Stimulated activated naive B cell treated with anti-CD40 and anti-IgM and Interleukin-4, amounts not matched to agents 10 μg/mL and 1 μg/mL and 100 μg/mL, for 72 hours (primary cell): ENCODE measurements at places on chromosomes 5 and 9.

DNA sequence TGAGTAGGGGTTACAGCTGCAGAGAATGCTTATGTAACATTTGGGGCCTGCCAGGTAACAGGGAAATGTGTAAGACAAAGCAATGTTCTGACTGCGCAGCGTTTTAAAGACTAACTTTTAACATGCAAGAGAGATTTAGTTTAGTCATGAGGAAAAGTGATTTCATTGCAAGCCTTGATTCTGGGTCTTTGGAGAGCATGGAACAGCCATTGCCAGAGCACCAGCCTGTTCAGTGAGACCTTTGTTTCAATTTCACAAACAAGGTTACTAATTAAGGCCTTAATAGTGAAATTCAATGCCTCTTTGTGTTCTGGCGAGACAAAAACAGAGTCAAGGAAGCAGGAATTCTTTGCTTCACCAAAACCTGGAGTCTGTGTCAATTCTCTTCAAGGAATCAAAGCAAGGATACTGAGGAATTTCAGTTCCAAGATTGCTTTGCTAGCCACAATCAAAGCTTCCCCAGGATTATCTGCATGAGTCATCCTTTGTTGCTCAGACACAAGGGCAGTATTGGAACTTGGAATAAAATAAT is 14.4 kb downstream of the CKMT2 start:
- no peak overlapping the region for H3K4me3 ChIP-seq
- no peaks in the 10 kb centered on the region for H3K27me3 ChIP-seq
- no peak for DNase-seq
- no peak overlapping the region for H3K27ac ChIP-seq
- peaks cover 6% of the 10 kb centered on the region for H3K4me1 ChIP-seq

DNA sequence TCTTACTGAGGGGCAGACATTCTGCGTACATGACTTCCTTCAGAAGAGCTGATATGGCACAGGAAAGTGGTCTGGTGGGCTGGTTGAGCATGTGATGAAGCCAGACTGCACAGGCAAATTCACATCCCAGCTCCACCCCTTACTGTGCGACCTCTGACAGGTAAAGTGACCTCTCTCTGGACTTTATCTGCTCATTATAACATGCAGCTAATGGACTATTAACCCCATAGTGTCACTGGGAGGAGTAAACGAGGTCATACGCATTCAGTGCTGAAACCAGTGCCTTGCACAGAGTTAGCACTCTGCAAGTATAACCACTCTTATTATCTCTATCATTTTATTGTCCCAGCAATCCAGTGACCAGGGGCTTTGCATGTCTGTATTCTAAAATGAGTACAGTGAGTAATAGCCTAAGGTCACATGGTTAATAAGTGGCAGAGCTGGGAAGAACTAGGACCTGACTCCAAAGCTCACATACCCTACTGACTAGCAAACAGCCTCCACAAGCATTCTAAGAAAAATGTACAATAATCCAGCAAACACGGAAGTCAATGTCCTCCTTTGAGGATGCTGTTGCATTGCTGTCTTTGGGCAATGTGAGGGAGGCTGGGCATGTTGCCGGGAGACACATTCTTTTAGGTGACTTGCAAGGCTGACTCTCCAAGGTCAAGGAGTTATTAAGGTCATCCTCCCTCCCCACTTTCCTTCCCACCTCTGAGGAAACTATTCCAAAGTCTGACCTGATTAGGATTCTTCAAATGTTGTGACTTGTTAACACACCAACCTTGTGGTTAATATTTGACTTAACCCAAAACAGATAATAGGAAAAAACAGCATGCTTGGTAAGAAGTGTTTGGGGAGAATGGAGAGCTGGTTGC is 19.0 kb downstream of the GLRX start:
- peaks cover 3% of the 10 kb centered on the region for H3K36me3 ChIP-seq
- no peak overlapping the region for H3K27ac ChIP-seq
- no peak overlapping the region for H3K4me3 ChIP-seq
- DNase-seq, result no peak

GRCh38 chr5:174945853-174946252 is 221.5 kb downstream of the MSX2 start:
- no peak for DNase-seq
- no peak overlapping the region for H3K4me3 ChIP-seq
- no peaks in the 10 kb centered on the region for H3K36me3 ChIP-seq
- H3K27ac ChIP-seq, result no peak overlapping the region
- H3K4me1 ChIP-seq, result no peaks in the 10 kb centered on the region

DNA sequence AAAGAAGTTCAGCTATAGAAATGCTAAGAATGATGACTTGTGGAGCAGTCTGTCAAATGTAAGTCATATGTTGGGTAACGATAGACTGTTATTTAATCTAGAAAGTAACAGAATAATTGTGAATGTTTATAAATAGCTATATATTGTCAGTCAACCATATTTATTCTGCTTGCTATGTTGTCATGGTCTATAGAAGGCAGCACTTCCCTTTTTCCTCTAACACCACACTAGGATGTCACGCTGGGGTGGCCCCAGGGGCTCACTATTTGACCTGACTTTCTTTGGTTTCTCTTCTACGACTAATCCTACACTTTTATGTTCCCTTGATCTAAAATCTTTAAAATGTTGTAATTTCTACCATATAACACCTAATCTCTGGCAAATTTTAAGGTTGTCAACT is 20.5 kb downstream of the ERAP2 start:
- peaks cover 63% of the 10 kb centered on the region for H3K36me3 ChIP-seq
- no peaks in the 10 kb centered on the region for H3K27me3 ChIP-seq
- peak; percentile 61 for DNase-seq
- H3K27ac ChIP-seq, result peak overlapping the region; percentile 99
- H3K4me3 ChIP-seq, result peak overlapping the region; percentile 87

- H3K36me3 ChIP-seq, result no peaks in the 10 kb centered on the region
- no peaks in the 10 kb centered on the region for H3K4me1 ChIP-seq
- DNase-seq, result no peak
- no peak overlapping the region for H3K4me3 ChIP-seq
- H3K27ac ChIP-seq, result no peak overlapping the region
These were observed 286.4 kb upstream of the CDH12 start for GRCh38 chr5:23139338-23140171.

- DNase-seq, result no peak
- peak overlapping the region; percentile 82 for H3K4me3 ChIP-seq
- peaks cover 30% of the 10 kb centered on the region for H3K4me1 ChIP-seq
- H3K27me3 ChIP-seq, result no peaks in the 10 kb centered on the region
- H3K27ac ChIP-seq, result peak overlapping the region; percentile 52
These were observed 2.2 kb downstream of the ZSWIM6 start for GRCh38 chr5:61333954-61334867.

- H3K4me3 ChIP-seq, result no peak overlapping the region
- no peak for DNase-seq
- no peak overlapping the region for H3K27ac ChIP-seq
- H3K36me3 ChIP-seq, result peaks cover 36% of the 10 kb centered on the region
These were observed 14.2 kb upstream of the CCDC180 start for GRCh38 chr9:97293207-97293721.

DNA sequence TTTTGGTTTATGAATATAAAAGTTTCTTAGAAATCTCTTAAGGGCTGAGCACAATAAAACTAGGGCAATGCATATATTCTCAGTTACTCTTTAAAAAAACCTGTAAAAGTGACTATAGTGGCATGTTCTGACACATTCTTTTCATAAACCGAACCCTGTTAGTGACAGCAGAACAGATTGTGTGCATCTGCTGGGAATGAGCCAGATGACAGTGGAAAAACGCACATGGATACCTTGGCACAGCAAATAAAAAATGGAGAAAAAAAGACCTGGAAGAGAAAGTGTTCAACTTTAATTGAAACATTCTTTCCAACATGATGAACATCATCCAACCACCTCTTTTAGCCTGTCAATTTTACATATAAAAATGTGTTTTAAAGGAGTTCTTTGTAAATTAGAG is 12.7 kb downstream of the MEF2C start:
- no peak for DNase-seq
- H3K4me3 ChIP-seq, result no peak overlapping the region
- peaks cover 27% of the 10 kb centered on the region for H3K36me3 ChIP-seq
- no peaks in the 10 kb centered on the region for H3K27me3 ChIP-seq

DNA sequence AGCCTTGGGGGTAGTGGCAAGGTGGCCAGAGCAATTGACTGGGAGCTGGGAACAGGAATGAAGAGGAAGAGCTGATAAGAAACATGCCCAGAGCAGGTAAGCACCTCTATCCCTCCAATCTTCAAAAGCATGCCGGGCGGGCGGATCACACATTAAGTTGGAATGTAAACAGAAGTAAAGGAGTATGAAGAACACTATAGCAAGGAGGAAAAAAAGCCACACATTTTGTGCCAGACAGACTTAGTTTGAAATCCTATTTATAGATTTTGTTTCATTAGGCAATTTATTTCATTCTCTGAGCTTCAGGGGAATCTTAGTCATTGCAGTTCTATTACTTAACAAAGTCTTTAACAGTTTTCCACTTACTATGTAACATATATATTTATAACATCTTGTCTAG is 173.9 kb upstream of the TNC start:
- H3K4me1 ChIP-seq, result no peaks in the 10 kb centered on the region
- no peaks in the 10 kb centered on the region for H3K27me3 ChIP-seq
- no peak overlapping the region for H3K4me3 ChIP-seq
- no peak overlapping the region for H3K27ac ChIP-seq

DNA sequence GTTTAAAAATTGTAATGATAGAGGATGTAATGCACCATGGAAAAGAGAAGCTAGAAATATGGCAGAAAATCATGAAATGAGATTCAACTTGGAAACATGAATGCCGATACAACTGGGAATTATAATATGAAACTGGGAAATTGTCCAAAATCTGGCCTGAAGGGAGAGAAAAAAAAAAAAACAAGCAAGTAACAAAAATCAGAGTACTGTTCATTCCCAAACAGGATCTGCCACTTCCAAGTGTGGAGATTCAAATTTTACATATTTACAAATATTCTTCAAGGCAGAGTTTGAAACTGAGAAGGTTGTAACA is 56.6 kb upstream of the MOCS2 start:
- H3K27me3 ChIP-seq, result peaks cover 8% of the 10 kb centered on the region
- H3K4me3 ChIP-seq, result no peak overlapping the region
- DNase-seq, result no peak
- no peaks in the 10 kb centered on the region for H3K36me3 ChIP-seq

DNA sequence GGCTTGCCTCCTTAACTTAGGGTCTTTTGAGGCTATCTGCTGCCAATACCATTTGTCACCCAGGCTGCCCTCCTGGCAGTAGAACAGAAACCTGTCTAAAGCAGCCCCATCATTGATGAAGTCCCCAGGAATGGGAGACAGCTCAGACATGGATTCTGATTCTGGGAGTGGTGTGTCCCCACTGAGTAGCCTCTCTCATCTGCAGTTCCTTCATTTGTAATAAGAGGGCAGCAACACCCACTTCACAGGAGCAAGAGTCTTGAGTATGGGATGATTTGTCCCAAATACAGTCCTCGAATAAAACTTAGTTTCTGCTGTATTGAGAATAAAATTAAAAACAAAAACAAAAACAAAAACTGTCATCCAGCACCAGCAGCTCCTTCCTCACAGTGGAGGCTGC is 167.6 kb downstream of the ASTN2 start:
- no peak for DNase-seq
- no peak overlapping the region for H3K4me3 ChIP-seq
- H3K27ac ChIP-seq, result no peak overlapping the region
- H3K4me1 ChIP-seq, result peaks cover 5% of the 10 kb centered on the region
- no peaks in the 10 kb centered on the region for H3K27me3 ChIP-seq
- H3K36me3 ChIP-seq, result no peaks in the 10 kb centered on the region
